ENCODE measurements at places on chromosomes 4 and X.

DNA sequence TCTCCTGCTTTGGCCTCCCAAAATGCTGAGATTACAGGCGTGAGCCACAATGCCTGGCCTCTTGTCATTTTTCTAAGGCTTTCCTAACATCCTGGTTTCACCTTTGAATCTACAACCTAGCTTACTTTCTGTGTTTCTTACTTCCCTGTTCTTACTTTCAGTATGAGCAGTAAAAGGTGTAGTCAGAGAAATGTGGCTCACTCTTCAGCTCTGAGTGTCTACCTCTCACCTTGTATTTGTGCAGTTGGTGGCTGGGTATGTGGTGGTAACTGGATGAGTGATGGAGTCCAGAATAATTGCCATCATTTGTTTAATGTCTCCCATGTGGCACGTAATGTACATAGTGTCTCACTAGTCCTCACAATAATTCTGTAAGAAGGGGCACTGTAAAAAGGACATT lies 19.1 kb upstream of the CXCL11 start:
- DNase-seq = no peak

- no peak for DNase-seq
These were observed 20.3 kb downstream of the CLRN2 start for GRCh38 chr4:17535242-17535641.

DNA sequence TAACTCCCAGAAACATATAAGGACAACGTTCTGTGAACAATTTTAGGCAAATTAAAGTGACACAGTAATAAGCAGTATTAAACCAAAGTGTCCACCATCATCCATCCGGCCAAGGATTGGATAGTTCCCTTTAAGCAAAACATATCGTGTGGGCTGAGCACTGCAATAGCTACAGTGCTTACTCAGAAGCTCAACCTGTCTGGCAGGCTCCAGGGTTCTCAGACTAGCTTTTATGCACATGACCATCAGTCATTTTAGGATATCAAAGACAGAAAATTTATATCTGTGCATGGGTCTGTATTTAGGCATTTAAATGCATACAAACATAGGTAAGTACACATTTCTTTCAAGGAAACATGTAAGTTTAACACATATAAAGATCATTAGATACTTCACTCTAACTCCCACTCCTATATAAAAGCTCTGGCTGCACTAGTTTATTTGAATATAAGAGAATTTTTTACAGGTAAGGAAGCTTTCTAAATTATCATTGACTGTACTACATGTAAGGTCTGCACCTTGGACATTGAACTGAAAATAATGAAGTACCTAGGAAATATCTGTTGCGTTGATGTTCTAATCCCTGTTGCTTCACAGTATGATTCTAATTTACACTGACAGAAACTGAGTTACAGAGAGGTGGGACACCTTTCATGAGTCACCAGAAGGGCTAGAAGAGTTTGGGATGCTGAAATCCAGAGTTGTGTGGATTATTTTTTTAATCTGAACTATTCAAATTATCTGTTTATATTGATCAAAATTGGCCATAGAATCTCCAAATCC lies 67.6 kb downstream of the ELOVL6 start:
- DNase-seq = no peak

DNA sequence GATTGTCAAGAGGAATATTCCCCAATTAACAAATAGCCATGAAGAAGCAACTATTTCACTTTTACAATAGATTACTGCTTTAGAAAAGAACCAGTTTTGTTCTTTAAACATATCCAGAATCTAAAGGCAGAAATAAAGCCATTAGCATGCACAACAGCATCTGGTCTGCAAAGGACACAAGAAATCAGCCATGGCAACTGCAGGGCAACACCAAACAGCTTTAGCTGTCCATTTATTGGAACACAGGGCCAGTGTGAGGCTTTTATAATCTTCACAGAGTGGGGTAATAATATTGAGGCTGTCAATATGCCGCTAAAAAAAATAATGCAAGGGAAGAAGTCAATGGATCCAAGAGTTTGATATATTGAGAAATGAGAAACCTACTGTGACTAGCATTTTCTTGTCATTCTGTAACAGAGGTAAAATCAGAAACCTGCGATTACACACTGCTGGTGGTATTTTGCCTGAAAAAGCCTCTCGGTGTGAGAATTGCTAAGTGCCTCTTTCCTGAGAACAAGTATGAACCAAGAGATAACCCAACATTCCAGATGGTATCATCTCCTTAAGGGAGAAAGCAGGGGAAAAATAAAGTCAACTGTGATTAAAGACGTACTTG lies 2.7 kb upstream of the BANK1 start:
- DNase-seq = no peak

GRCh38 chr4:142846108-142846728 lies at the start of gene INPP4B:
Gene INPP4B, minus strand, starts transcription at chr4:142846301.
- DNase-seq = peak; percentile 4

DNA sequence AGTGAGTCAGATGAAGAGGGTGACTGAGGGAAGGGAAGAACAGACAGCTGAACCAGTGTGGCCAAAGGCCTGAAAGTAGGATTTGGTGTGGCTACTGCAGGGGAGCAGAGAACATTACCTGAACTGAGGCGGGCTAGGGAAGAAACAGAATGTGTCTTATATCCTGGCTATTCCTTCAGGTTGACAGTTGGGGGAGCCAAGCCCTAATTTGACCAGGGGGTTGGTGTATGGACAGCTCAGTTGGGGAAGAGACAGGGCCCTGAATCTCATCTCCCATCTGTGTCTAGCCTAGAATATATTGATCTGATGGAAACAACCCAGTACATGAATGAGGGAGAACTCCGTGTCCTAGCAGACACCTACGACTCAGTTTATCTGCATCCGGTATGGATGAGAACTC lies 4.2 kb downstream of the HDAC6 start:
- DNase-seq = no peak

GRCh38 chrX:24221872-24222271 lies 72.3 kb downstream of the ZFX start:
- no peak for DNase-seq

DNA sequence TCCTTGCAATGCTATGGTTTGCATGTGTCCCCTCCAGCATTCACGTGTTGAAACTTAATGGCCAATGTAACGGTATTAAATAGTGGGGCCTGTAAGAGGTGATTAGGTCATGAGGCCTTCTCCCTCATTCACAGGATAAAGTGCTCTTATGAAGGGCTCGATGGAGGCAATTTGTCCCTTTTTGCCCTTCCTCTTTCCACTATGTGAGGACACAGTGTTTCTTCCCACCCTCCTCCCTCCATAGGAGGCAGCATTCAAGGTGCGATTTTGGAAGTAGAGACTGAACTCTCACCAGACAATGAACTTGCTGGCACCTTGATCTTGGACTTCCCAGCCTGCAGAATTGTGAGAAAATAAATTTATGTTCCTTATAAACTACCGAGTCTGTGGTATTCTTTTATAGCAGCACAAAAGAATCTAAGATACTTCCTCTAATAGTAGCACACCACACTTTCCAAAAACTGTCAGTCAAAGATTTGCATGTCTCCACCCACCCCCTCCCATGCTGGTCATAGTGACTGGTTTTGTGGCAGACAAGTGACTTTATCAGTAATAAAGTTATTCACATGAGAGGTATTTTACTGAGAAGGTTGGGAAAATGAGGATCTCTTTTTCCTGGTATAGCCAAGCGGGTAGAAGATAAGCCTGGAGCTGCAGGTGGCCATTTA lies 113.5 kb upstream of the TTC29 start:
- no peak for DNase-seq

DNA sequence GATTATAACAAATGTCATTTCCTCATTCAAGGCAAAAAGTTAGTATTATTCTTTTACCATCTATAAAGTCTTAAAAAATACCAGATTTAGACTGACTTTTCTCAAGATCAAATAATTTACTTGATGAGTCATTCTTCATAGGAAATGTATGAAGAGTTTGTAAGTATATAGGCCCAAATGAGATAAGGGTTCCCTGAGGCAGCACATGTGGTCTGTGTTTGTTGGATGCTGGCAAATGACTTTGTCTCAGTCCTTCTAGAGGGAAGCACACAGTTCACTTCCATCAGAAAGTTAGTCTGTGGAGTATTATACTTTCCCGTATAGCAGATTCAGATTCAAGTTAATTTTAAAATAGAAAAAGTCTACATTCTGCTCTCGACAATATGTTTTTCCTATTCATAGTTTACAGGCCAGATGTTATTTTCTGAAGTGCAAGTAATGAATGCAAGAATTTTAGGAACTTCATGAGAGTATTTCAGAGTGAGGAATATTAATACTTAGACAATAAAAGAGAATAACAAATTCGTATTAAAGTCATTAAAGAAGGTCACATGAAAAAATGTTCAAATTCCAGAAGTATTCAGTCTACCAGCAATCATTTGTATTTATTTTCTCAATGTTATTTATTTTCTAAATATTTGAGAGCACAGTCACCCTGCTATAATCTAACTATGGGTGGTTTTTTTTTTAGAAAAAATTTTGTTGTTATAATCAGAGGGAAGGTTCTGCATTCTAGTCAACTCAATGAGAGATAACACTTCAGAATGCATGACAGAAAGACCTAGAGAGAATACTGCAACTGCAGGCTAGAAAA lies 601.8 kb upstream of the ZFP42 start:
- no peak for DNase-seq

DNA sequence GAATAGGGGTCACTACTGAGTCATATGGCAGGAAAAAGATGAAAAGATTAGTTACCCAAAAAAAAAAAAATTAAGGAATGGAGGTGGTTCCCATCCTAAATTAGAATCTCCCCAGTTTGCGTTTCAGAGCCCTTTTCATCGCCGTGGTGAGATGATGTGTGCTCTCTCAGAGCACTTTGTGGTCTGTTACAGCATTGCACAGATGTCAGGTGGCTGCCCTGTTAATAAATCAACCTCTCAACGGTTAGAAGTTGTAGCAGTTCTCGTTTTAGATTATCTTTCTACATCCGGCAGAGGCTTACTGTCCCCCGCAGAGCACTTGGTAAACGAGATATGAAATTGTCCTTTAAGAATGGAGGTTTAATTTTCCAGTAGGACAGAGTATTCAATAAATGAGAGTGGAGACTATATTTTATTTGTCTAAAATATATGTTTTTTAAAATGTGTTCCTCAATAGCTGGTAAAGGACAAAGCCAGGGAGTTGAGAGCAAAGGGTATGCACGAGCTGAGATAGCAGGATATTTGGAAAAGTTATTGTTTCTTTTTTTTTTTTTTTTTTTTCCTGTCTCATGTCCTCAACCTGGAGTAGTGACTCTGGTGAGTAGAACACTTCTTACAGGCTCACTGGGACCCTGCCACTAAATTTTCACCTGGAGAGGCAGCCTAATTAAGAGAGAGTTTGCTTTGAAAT lies 26.9 kb downstream of the AFF1 start:
- DNase-seq = no peak

DNA sequence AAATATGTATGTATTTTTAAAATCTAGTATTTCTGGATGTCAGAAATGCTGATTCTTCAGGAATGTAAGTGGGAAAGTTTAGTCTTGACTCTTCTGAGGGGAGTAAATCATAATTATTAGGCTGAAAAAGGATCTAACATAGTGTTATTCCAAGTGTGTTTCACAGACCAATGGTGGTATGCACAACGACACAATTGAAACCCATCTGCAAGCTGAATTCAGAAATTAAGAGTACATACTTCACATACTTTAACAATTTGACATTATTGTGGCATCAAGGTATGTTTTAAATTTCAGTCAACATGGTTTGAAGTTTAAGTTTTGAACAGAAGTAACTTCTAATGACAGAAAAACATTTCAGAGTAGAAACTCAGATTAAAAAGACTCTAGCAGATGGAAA lies 236.7 kb downstream of the SLC7A11 start:
- no peak for DNase-seq

DNA sequence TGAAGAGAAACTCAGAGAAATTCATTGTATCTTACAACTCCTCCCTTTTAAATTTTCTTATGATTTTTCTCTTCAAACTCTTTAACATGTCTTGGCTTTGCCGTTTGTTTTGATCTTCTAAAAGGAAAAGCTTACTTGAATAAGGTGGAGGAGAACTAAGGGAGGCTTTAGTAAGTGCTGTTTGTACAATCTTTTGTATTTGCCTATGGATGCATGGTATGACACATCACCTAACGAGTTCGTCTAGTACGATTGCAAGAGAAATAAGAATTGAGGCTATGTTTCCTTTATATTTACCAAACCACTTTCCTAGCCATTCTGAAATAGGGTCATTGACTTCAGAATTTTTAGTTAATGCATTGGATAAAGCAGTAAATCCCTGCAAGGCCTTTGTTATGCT lies 8.4 kb upstream of the BST1 start:
- no peak for DNase-seq

- no peak for DNase-seq
These were observed 111.2 kb upstream of the GALNT7 start for GRCh38 chr4:173057442-173057841.

- DNase-seq = no peak
These were observed 62.5 kb upstream of the IRF2 start for GRCh38 chr4:184536881-184537248.

Measured in stimulated activated CD8-positive, alpha-beta memory T cell treated with anti-CD3 and anti-CD28 coated beads, Interleukin-12 subunit alpha, Interleukin-12 subunit beta, amount 100 ng/mL, for 4 hours (primary cell).